ENCODE measurements at places on chromosomes 7 and 10.

DNA sequence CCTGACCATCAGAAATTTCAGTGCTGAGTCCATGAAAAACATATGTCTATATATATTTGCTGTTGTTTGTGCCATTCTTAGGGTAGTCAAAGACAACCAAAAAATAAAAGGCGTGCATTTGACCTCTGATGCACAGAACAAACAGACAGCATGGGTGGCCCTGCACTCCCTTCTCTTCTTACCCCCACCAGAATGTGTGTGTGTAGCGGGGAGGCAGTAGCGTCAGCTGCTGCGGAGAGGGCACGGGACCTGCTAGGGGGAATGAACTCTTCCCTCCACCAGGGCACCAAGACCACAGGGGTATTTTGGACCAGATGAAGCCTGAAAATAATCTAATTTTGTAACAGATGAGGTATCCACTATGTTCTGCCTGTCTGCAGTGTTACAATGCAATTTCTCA lies 277.7 kb upstream of the ZNF32 start:
- DNase-seq = no peak

DNA sequence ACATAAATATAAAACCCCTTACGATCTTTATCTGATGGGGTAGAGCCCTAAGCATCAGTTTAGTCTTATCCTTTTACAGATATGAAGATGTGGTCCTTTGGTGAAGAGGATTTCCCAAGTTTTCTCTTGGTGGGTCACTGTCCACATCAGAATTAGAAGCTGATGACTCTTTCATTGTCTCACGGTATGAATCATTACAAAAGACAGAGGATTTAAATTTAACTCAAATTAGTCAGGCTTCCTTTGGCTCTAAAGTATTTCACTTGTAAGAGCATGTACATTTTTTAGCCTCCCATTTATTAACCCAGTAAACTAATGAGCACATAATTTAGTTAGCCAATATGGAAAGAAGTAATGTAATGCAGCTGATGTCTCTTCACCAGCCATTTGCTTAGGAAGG lies 49.9 kb upstream of the TMEM26 start:
- DNase-seq = no peak

DNA sequence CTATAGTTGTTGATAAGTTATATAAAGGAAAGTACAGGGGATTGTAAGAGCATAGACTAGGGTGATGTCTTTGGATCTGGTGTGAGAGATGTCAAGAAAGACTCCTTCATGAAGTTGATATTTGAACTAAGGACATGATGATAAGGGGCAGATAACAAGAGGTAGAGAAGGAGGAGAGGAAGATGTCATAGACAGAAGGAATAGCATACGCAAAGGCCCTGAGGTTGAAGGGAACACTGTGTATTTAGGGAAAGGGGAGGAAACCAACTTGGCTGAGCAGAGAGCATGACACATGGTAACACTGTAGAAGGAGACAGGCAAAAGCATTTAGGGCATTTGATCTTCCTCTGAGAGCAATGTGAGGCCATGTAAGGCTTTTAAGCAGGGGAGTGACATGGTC lies 170.8 kb downstream of the CHN2 start:
- no peak for DNase-seq

DNA sequence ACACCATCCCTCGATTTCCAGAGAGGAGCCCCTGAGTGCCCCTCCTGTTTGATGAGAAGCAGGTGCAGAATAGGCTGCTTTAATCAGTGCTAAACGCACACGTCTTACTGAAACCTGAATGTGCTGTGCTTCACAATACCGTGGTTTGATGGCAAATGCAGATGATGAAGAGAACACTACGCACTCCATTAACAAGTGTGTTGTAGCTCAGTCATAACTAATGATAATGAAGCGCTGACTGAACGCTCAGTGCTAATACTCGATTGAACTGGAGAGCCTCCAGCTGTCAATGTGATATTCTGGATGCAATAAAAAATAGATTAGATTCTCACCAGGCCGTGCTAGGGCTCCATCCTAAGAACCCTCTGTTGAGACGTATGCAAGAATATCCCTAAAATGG lies 279.7 kb upstream of the PLPP4 start:
- DNase-seq = no peak

- DNase-seq = no peak
These were observed 3.3 kb downstream of the GOLGA7B start for GRCh38 chr10:97852840-97853405.

GRCh38 chr7:37289781-37290180 lies 158.9 kb downstream of the ELMO1 start:
- DNase-seq = no peak

- DNase-seq = no peak
These were observed 29.3 kb upstream of the PRKAR1B start for GRCh38 chr7:756231-756927.

DNA sequence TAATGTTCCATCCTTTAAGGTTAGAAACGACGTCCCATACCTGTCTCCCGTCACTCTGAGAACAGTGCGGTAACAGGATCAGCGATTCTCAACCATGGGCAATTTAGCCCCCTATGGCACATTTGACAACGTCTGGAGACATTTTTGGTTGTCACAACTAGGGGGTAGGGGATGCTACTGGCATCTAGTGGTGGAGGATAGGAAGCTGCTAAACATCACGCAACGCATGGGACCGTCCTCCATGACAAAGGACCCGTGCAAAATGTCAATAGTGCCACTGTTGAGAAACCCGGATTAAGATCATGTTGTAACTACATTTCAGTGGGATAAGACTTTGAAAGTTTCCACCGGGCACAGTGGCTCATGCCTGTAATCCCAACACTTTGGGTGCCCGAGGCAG lies 5.0 kb upstream of the PAXIP1 start:
- no peak for DNase-seq
